ENCODE measurements at places on chromosomes 6 and 20.

DNA sequence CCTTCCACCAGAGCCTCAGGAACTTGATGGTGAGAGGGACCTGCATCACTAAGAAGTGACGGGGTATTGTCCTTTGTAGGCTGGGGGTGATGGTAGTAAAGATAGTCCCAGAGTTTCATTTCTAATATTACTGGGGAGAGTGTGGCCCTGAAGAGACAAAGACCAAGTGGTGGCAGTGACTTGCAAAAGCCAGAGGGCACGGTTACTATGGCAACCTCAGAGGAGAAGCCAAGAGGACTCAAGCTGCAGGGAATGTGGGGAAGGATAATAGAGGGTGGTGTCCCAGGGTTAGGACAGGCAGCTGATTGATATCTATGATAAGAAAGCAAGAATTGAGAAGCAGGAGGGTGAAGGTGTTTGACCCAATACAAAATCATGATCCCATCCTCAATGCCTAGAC, 42.5 kb downstream of the HLA-G start:
- no peak for DNase-seq

GRCh38 chr6:84361372-84362192, 134.1 kb upstream of the CEP162 start:
- DNase-seq, result no peak

DNA sequence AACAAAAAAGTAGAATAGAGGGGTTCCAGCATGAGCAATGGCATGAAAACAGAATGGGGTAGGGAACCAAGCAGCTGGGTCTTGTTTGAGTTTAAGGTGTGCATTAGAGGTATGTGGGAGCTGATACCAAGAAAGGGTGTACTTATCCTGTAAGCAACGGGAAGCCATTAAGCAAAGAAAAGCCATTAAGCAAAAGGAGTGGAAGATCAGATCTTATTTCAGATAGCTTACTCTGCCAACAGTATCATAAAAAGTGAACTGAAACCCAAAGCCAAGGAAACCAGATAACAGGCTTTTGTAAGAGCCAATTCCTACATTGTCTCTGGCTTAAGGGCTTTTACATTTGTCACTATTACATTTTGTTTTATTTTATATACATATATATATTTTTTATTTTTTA, 21.3 kb upstream of the BEND6 start:
- DNase-seq, result no peak

GRCh38 chr20:12177657-12178293, 260.1 kb downstream of the BTBD3 start:
- DNase-seq, result no peak

GRCh38 chr20:64051561-64052325, 2.3 kb upstream of the SOX18 start:
- DNase-seq, result no peak

- no peak for DNase-seq
Observed at GRCh38 chr6:79082304-79082703, 4.2 kb upstream of the PHIP start.

DNA sequence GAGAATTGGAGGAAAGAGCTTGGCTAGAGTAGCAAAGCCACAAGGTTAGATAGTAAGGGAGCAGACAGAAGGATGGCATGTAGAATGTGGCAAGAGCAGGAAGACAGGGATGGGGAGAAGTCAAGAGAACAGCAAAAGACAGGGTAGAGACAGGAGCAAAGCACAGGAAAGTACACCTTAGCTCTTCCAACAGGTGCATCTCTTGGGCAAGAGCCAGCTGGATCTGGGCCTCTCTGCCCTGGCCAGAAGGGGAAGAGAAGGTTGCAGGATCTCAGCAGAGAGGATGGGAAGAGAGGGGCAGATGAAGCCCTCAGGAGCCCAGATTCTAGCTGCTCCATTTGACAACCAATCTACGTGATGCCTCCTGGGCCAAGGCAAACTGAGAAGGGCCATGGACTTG, 16.7 kb downstream of the SCUBE3 start:
- no peak for DNase-seq

DNA sequence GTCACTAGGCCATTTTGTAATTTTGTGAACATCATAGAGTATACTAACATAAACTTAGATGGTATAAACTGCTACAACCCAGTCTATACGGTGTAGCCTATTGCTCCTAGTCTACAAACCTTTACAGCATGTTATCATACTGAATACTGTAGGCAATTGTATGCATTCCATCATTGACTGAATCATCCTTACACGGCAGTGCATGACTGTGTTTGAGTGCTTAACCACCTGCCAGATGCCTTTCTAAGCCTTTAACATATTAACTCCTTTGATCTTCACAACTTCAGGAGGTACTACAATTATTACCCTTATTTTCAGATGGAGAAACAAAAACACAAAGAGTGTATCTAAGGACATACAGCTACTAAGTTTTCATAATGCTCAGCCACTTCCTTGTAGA, 14.0 kb downstream of the DPPA5 start:
- DNase-seq, result no peak

- no peak for DNase-seq
Observed at GRCh38 chr6:5314191-5314865, 53.0 kb downstream of the FARS2 start.

GRCh38 chr6:168239044-168239773, 80.4 kb downstream of the DACT2 start:
- no peak for DNase-seq

DNA sequence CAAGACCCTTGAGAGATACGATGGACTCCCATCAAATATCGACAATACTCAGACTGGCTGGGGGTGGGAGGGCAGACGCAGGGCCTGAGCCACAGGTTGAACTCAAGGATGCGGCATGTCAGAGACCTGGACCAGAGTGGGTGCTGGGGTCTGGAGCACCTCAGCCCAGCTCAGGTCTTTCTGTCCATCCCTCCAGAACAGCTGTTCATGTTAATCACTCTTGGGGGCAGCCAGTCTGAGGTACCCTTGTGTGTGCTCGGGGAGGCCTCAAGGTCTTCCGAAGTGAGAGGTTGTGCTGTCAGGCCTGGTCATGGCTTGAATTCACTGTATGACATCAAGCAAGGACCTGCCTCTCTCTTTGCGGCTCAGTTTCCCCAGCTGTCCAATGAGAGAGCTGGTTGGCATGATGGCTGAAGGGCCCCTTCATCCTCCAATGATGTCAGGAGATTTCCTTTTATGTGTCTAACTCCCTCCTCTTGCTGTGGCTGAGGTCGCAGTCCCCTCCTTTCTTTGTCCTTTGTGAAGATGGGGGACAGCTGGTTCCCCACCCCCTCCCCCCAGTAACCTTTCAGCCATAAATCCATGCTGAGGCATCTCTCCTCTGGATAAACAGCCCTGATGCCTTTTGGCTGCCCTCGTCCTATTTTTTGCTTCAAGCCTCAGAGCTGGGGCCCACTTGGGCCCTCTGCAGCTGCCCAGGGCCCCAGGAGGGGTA, 15.3 kb downstream of the MYH7B start:
- DNase-seq, result no peak

- DNase-seq, result no peak
Observed at GRCh38 chr6:91464718-91465117, 877.8 kb upstream of the MAP3K7 start.

GRCh38 chr20:58709703-58710039, 17.1 kb downstream of the NPEPL1 start:
- DNase-seq, result peak; percentile 38

GRCh38 chr6:24489881-24490280, 503 bp upstream of the GPLD1 start:
- DNase-seq, result no peak

DNA sequence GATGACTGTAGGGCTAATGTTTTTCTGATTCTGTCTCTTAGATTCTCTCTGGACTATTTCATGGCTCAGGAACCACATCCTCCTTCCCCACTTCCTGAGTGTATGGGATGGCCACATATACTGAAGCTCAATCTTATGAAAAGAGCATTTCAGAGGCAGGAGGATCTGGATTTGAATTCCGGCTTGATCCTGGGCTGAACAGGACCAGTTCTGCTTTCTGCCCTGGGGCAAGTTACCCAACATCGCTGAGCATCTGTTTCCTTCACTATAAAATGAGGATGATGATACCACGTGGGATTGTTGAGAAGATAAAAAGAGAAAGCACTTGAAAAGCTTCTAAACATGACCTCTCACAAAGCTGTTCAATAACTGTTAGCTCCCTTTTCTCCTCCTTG, 168.4 kb upstream of the TNFAIP3 start:
- no peak for DNase-seq

- DNase-seq, result no peak
Observed at GRCh38 chr20:25225642-25226432, 22.0 kb upstream of the PYGB start.

GRCh38 chr6:46203391-46204177, 32.8 kb upstream of the ENPP5 start:
- DNase-seq, result no peak

- peak; percentile 59 for DNase-seq
Observed at GRCh38 chr6:159716247-159717096, 10.8 kb upstream of the WTAP start.

GRCh38 chr6:165841153-165841558, 178.1 kb upstream of the PDE10A start:
- no peak for DNase-seq

DNA sequence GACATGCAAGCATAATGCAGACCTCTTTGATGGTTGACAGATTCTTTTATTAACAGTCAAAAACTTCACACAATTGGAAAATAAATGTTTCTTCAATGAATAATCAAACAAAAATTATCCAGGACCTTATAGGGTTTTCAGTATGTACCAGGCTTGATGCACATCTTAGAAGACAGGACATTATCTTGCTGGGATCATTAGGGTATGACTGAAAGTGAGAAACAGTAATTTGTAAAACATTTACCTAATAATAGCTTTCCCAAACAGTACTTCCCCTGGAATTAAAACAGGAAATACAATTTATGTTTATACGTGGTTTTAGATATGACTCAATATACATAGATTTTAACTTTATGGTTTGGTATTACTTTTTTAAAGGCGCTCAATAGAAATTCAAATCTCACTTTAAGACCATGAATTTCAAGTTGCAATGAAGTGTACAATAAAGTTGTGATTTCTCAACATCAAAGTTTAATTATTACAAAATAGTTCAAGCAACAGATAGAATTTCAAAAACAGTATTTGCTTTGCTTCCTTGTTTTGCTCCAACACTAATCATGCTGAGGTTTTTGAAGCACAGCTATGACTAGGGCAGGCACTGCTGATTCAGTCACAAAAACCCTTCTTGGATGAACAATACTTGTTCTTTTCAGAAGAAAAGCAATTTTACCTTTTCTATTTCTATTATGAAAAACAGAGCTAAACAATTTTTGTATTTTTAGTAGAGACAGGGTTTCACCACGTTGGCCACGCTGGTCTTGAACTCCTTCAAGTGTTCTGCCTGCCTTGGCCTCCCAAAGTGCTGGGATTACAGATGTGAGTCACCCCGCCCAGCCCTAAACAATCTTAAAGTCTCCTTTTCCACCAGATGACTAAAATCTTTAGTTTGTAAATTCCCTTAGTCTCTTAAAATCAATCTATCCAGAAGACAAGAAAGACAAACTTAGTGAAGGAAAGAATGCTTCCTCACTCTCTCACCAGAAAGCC, 13.7 kb downstream of the SOD2 start:
- DNase-seq, result no peak

DNA sequence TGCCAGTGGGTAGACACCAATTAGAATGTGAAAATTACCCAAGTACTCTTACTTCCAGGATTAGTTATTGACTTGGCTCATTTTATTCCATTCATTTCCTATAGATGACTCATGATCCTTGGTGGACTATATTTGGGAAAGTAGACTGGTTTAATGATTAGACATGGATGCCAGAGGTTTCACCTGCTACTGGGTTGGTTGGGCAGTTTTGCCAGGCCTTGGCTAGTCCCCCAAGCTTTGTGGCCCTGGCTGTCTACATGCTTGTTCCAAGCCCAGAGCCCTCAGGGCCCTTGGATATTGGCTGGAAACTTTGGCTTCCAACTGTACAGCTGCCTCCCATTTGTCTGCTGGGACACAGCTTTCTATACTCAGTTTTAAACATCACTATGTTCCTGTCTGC, 104.1 kb downstream of the ZFP64 start:
- DNase-seq, result no peak

- no peak for DNase-seq
Observed at GRCh38 chr6:33696548-33697518, 14.7 kb downstream of the UQCC2 start.

DNA sequence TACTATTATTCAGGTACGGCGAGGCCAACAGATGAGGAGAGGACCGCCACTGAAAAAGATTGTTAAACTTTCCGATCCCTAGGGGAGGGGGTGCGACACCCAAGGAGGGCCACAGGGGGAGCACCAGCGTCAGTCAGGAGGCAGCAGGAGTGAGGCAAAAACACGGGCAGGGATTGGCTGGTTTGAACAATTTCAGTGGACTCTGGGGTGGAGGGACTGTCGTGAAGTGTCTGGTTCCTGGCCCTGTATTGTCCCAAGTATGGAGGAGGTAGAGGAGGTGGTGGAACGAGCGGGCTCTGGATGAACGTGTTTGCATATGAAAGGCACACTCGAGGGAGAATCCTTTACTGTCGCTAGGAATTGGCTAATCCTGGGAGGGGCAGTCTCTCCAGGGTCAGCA, 32.5 kb upstream of the MCUR1 start:
- peak; percentile 17 for DNase-seq

DNA sequence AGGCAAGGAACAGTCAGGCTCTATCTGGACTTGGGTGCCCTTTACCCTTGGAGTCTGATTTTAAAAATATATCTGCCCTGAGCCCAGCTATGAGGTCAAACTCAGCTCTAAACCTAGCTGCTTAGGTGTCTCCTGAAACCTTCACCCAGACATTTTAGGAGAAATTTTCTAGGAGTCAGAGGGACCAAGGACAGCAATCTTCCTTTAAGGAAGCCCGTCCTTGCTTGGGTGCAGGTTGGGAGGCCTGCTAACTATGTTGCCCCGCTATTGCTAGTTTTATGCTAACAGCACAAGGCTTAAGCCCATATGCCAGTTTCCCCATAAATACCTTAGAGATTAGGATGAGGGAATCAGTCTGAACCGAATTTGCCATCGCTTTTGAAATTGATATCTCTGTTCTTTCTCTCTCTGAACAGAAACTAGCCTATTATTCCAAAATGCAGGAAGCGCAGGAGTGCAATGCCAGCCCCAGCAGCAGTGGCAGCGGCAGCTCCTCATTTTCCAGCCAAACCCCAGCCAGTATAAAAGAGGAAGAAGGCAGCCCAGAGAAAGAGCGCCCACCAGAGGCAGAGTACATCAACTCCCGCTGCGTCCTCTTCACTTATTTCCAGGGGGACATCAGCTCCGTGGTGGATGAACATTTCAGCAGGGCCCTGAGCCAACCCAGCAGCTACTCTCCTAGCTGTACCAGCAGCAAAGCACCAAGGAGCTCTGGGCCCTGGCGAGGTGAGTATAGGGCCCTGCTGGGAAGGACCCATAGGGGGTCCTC, 2.6 kb downstream of the VGLL2 start:
- no peak for DNase-seq

DNA sequence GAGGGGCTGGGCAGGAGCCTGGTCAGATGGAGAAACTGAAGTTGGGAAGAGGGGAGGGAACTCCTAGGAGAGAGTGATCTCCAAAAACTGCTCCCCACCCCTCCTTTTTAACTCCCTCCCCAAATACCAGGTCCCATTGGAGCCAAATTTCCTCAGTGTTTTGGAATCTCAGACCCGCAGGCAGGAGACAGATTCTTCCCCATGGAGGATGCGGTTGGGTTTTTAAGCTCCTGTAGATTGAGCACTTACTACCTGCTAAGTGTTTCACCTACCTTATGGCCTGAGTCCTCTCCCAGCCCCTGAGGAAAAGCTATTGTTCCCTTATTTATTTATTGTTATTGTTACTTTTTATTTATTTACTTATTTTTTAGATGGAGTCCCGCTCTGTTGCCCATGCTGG, 73.2 kb downstream of the CEBPB start:
- no peak for DNase-seq

- no peak for DNase-seq
Observed at GRCh38 chr6:79031821-79032590, 46.0 kb downstream of the PHIP start.

- no peak for DNase-seq
Observed at GRCh38 chr6:112384511-112384910, 37.4 kb downstream of the RFPL4B start.
